ENCODE measurements at places on chromosomes 12 and 14.

GRCh38 chr12:103824845-103825244 is 16.2 kb downstream of the NT5DC3 start:
- DNase-seq, result no peak

DNA sequence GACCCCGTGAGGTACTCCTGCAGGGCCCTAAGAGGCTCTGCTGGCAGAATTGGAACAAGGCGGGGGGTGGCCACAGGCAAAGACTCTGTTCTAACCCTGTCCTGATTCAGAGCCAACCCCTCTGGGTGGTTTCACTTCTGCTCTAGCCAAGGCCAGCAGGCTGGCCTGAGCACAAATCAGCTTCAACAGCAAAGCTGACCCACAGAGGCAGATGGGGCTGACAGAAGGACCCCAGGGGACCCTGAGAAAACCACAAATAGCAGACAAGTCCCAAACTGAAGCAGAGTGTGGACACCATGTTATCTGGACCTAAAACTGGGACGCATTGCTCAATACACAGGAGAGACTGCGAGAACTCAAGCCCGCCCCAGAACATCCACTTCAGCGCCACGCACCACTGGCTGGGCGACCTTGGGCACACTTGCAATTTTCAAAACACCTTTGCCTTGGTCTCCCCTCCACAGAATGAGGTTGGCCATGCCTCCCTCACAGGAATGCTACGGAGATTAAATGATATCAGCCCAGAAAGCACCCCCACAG is 76.4 kb upstream of the DICER1 start:
- no peak for DNase-seq

- no peak for DNase-seq
Observed at GRCh38 chr14:47261350-47261749, 414.1 kb downstream of the MDGA2 start.

- peak; percentile 45 for DNase-seq
Observed at GRCh38 chr14:21978184-21978998, 304.8 kb upstream of the OR4E1 start.

DNA sequence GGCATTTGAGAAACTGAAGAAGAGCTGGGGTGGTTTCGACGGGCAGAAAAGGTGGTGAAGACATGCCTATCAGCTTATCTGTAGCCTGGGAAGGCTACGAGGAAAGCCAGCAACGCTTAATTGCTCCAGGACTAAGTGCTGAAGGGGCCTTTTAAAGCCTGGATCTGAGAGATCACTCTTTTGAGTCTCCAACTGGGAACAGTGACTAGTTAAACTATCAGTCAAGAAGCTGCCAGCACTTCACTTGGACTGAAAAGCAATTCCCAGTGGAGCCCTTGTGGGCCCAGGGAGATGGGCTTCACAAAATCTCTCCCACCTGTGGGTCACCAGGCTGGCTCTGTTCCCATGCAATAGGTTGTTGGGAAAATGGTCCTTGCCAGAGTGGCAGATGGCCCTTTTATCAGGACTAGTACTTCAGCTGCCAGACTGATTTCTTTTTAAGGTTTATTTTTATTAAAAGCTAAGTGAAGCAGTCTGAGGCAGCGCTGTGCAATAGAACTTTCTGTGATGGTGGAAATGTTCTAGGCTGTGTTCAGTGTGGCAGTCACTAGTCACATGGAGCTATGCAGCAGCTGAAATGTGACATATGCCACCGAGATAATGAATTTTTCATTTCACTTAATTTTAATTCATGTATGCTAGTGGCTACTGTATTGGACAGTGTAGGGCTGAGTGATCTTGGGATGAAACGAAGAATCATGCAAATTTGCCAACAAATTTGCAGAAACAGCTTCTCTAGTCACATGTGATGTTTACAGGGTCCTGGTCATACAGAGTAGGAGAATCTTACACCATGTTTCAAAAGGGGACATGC is 276.8 kb downstream of the PCNX1 start:
- DNase-seq, result no peak

- no peak for DNase-seq
Observed at GRCh38 chr14:56300495-56300894, 182.3 kb downstream of the PELI2 start.

GRCh38 chr14:98181241-98181640 is 1090.8 kb downstream of the BCL11B start:
- no peak for DNase-seq

GRCh38 chr12:131537267-131537958 is 173.5 kb upstream of the SFSWAP start:
- no peak for DNase-seq

DNA sequence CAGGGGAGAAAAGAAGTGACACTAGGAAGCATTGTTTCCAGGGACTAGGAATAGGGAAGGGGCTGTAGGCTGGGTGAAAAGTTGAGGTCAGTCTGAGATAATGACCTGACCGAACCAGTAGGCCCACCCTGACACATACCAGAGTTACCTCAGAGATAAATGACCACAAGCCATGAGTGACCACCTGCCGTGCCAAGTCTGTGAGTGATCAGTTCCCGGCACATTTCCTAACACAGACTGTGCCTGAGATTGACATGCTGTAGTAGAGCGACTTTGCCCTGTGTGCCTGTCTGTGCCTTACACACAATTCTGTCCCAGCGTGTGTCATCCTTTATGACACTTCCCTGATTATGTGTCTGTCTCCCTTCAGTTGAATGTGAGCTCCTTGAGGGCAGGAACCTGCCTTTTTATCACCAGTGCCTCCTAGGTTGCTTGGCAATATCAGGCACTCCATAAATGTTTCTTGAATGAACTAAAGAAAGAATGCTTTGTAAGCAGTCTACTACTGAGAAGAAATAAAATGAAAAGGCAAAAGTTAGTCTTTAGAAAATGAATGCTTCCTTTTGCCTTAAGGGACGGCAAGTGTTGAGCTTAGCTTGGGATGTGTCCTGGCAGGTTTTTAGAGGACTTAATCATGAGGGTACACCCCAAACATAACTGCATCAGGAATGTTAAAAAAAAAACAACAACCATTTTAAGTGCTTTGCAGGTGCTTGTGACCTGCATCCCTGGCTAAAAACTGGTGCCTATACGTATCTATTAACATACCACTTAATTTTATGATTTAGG is 9.6 kb upstream of the SSPN start:
- DNase-seq, result no peak

DNA sequence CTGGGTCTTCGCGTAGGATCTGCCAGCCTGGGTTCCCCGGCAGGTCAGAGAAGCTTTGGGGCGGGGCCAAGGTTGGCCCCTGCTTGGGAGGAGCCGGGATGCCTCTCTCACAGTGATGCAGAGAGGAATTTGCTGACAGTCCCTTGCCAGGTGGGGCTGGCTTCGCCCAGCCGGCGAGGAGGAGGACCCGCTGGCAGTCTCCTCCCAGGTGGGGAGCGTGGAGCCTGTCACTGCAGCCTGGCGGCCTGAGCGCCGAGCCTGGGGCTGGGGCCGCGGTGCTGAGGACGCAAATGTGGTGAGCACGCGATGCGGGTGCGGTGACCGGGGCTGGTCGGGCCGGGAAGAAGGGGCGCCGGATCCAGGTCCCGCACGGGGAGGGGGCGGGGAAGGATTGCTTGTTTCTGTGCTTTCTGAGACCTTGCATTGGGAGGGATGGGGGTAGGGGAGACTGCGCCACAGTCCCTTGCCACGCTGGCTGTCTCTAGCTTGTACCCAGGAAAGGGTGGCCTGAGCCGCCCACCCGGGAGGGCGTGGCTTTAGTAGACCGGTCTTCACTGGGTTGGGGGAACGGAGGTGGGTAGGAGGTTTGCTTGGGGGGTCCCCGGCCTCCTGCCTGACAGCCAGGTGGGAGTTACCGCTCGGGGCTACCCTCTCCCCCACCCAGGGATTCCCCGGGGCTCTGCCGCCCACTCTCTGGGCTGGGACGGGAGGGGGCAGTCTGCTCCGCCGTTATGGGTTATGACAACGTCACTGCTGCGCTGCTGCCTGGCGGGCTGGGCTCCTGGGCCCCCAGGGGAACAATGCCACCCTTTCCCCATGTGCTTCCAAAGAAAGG is at the start of gene TMEM63C:
TMEM63C (plus strand) TSS at position 196 of the 835 bp plus-strand sequence. CDS start 37,016 bp downstream, outside the sequence.
- peak; percentile 16 for DNase-seq

GRCh38 chr12:76085520-76085868 is 1.0 kb upstream of the NAP1L1 start:
- peak; percentile 27 for DNase-seq

- DNase-seq, result no peak
Observed at GRCh38 chr12:470133-470532, 10.4 kb downstream of the B4GALNT3 start.

DNA sequence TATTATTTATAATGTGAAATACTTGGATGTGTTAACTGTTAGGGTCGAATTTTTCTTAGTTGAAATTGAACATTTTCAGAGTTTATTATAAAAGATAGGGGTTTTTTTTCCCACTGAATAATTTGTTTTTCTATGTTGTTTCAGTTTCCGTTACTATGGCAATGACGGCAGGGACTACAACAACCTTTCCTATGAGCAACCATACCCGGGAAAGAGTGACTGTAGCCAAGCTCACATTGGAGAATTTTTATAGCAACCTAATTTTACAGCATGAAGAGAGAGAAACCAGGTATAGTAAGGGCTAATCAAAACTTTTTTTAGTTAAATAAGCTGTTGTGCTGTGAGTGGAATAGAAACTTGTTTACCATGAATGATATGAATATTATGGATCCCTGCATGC is 35.1 kb upstream of the BMAL2 start:
- DNase-seq, result no peak
